HTR-8/SVneo (cell line): ENCODE measurements at places on chromosomes 16 and 17.

DNA sequence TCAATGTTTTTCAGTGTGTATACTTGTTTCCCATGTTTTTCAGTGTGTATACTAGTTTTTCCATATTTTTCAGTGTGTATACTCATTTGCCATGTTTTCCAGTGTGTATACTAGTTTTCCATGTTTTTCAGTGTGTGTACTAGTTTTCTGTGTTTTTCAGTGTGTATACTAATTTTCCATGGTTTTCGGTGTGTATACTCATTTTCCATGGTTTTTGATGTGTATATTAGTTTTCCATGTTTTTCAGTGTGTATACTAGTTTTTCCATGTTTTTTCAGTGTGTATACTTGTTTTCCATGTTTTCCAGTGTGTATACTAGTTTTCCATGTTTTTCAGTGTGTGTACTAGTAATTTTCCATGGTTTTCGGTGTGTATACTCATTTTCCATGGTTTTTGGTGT lies 152.7 kb upstream of the NOL11 start:
- DNase-seq = no peak

DNA sequence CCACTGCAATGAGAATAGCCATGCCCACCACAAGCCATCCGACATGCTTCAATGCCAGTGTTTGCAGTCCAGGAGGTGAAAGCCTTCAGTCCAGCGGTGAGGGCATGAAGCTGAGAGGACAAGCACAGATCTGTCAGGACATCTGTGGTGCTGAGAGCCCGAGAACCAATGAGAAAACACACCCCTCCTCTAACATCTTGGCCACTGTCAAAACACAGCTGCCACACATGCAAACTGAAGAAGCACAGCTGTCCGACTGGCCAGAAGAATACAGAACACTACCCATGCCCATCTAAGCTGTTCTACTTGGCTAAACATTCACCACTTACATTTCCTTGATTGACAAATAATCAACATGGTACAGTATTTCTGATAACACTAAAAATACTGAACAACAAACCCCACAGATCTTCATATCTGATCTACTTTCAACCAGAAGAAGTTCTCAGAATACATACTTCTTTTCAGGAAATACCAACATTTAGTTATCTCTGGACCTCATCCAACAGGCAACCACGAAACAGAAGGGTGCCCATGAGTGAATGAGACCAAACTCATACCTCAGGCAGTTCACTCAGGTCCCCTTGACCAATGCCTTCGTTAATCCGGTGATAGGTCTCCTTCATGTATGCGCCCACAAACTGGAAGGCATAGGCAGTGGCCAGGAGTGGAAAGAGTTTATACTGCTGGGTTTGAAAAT lies 10.2 kb upstream of the FBF1 start:
- DNase-seq = no peak

DNA sequence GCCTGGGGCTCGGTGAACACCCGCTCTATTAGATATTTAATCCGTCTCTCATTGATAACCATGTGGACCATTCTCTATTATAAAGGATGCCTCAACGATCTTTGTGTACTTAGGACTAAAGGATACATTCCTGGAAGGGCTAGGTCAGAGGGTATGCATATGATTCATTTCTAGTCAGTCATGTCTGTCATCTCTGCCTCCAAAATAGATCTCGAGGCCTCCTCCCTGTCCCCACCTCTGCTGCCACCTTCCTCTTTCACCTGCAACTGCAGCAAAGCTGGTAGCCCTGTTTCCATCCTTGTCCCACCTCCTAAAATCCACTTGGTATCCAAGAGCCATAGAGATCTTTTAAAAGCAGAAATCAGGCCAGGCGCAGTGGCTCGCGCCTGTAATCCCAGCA lies 121.5 kb downstream of the KATNIP start:
- DNase-seq = no peak

DNA sequence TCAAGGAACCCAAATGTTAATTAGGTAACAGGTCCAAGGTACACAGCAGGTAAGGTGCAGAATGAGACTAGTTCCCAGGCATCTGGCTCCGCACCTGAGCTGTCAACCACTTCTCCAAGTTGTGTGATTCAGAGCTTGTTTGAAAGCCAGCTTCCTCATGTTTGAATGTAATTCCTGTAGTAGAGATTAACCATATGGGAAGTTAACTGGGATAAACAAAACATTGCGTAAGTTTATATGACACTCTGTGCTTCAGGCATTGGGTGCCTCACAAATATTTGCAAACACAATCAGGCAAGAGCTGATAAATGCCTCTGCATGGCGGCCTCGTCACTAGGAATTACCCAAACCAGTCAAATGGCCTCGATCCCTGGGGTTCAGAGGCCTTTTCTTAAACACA lies 27.9 kb upstream of the CPHXL start:
- DNase-seq = no peak

GRCh38 chr17:74921769-74922168 lies 1.3 kb downstream of the USH1G start:
- DNase-seq = no peak

DNA sequence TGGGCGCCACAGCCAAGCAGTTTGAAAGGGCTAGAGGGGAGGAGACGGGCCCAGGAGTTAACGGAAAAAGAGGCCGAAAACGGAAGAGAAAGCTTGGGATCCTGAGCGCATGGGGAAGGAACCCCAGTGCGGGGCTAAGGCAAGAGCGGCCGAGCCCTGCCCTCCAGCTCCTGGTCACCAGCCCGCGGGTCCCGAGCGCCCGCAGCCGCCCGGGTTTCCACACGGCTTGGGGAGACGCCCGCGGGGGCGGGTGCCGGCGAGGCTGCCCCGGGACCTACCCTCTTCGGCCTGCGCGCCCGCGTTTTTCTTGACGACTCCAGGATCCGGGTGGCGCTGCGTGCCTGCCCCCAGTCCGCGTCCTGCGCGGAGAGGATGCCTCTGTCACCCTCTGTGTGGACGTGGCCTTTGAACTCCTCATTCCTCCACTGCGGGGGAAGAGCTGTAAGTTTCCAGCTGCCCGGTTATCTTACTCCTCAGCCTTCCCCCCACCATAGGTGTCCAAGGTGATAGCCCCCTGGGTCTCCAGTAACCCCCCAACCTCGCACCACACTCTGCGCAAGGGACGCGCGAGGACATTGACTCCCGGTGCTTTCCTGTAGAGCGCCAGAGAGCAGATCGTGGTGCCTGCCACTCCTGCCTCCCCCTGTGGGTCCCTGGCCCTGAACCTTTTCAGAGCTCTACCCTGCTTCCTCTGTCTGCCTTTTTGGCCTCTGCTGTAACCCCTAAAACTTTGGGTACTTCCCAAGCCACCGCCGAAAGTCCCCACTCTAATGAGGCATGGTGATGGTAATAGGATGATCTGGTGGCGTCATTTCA lies 1.7 kb upstream of the CDH11 start:
- no peak for DNase-seq

- no peak for DNase-seq
Observed at GRCh38 chr17:17289701-17290100, 8.7 kb upstream of the COPS3 start.

DNA sequence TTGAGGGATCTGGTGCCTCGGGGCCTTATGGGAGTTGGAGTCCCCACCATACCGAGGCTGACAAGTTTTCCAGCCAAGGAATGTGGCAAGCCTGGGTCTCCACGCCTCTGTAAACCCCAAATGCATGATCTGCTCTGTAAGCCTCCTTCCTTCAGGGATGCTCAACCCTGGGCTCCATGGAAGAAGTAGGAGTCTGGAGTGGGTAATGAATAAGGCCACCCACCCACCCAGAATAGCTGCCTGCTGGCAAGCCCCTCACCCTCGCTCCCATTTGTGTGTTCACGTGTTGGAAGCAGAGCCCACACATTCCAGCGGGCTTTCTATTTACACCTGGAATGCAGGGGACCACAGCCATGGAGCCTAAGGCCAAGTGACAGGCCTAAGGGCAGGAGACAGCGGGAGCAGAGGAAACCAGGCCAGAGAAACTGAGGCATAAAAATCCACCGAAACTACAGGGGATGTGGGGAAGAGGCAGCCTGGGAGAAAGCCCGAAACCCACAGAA lies 4.4 kb downstream of the DLG4 start:
- no peak for DNase-seq

- no peak for DNase-seq
Observed at GRCh38 chr16:2031081-2031577, 4.4 kb downstream of the NHERF2 start.

DNA sequence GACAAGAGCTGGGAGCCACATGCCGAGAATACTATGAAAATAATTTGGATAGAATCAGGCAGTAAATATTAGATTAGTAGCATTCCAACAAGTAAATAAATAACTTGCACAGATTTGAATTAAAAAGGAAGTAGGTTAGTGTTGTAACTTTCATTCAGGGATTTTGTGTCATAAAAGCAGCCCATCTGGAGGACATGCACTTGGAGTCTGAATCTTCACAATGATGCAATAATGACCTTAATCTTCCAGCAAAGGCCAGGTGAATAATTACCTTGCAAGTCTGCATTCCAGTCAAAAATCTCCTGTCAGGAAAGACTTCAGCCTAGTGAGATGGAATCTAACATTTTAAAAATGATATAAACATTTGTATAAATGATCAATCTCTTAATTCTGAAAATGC lies 518.1 kb downstream of the KCNJ2 start:
- DNase-seq = no peak

GRCh38 chr16:31063843-31064611 lies 10.0 kb downstream of the ZNF668 start:
- DNase-seq = no peak

DNA sequence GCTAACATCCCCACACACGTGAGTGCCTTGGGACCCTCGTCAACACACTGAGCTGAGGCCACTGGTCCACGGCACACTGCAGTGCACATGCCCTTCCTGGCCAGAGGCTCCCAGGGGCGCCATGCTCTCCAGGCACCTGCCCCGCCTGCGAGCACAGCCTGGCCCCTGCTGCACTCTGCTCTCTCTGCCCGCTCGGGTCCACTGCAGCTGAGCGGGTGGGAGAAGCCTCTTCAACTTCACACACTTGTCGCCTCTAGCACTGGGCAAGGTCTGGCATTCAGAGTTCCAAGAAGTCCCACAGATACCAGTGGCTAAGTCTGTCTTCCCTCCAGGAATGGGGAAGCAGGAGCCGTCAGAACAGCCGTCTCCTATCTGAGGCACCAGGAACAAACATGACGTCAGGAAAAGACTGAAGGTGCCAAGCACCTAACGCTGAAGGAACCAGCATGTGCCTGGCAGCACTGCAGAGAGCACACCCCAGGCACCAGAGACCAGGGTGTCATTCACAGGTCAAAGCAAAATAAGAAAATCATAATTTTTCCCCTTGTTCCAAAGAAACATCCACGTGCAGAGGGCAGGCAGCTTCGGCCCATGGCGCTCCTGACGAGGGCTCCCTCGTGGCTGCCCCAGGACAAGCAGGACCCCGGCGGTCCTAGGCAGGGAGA lies 82.9 kb downstream of the ZNF778 start:
- DNase-seq = no peak

DNA sequence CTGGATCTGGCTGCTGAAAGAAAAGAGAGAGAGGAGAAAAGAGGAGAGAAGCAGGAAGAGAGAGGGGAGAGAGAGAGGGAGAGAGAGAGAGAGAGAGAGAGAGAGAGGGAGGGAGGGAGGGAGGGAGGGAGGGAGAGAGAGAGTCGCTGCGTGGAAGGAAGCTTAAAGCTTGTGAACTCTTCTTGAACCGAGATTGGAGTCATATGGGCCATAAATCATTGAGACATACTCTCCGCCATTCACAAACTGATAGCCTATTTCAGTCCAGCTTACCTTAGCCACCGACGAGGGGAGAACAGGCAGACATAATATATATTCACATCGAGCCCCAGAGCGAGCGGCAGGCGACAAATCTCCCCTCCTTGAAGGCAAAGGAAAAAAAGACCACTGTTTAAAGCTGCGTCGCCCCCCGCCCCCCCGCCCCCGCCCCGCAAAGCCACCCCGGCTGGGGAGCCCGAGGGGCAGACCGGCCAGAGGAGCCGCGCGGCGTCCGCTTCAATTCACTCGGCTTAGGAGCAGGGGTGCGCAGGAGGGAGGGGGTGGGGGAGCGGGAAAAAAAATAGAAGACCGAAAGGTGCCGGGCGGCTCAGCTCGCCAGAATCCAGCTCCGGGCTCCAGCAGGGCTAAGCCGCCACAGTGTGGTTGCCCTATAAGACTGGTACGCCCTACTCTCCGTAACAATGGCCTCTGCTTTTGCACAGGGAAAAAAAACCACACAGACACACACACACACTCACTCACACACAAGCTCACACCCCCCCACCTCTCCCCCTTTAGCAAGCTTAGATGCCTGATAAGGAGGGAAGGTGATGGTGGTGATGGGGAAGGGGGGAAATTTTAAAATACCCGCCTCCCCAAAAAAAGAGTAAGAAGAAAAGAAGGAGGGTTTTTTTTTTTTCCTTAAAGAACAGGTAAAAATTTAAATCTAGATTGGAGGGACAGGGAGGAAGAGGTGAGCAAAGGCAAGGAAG lies 10.6 kb upstream of the HOXB2 start:
- peak; percentile 97 for DNase-seq

GRCh38 chr17:74744349-74744713 lies 4.1 kb upstream of the NHERF1 start:
- DNase-seq = no peak

GRCh38 chr17:31699281-31699680 lies 159.8 kb downstream of the COPRS start:
- no peak for DNase-seq

GRCh38 chr16:2084895-2085625 lies 37.3 kb downstream of the TSC2 start:
- no peak for DNase-seq

GRCh38 chr17:48505788-48506187 lies 25.0 kb downstream of the HOXB1 start:
- peak; percentile 83 for DNase-seq

GRCh38 chr17:73733517-73733916 lies 89.3 kb upstream of the SDK2 start:
- no peak for DNase-seq

DNA sequence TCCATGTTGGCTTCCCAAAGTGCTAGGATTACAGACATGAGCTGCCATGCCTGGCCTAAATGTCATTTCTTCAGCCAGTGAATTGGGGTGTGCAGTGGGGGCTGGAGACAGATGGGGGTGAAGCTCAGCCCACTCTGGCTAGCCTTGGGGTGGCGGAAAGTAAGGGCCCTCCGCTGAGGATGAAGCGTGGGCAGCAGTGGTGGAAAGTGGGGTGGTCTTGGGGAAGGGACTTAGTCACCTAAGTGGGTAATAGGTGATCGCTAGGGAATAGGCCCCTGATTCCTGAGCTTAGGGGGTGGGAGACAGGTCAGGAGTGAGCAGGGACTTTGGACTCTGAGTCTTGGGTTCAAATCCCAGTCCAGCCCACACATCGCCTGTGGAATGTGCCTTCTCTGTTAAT lies 2.2 kb downstream of the LLGL1 start:
- DNase-seq = no peak

GRCh38 chr17:81324851-81325713 lies 30.0 kb upstream of the SLC38A10 start:
- DNase-seq = no peak

GRCh38 chr16:79593074-79593531 lies 7.4 kb downstream of the MAF start:
- DNase-seq = no peak

DNA sequence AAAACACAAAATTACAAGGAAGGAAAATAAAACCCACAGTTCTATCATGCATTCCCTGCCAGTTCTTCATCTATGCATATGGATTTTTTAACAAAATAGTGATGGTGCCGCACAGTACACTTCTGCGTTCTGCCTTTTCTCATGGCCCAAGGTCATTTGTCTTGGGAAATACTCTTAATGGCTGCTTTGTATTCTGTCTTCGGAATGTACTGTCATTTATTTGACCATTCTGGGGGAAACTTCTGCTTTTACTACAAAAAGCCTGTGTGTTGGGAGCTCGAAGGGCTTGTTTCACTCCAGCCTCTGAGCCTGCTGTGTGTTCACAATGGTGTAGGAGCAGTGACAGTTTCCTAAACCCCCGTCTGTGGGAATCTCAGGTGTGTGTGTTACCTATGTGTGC lies 82.8 kb upstream of the SEC14L1 start:
- no peak for DNase-seq
